ENCODE measurements at places on chromosomes 2 and 18.

DNA sequence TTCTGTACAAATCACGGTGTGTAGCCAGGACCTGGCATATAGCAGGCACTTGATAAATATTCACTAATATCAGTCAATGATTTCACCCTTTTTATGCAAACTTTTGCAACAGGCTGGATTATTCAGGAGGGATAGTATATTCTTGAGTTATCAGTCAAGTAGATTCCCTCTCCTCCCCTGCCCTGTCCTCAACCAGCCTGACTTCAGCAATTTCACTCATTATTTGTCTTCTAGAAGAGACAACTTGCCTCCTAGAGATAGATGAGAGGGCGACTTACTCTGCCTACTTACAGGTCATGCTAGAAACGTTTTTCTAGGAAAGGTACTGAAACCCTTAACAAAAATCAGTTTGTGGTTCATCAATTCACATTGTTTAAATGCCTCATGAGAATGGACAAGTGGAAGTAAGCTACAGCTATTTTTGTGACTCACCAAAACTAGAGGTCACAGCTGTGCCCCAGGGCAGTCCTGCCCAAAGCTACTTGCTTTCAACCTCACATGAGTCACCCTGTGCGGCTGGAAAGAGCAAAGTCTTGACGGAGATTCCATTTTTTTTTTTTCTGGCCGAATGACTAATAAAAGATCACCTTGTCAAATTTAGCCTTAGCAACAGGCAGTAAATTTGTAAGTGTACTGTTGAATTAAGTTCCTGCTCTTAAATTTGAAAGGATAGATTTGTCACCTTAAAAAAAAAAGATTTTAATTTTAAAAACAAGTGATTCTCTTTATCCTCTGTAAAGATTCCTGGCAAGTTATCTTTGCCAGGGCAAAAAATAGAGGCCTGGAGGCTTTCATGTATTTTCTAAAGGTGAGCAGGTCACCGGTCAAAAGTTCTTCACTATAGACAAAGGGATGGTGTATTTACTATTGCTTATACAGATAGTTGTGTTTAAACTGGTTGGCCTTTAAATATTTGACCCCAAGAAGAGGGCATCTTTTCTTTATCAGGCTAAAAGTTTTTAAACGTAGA lies 109.0 kb upstream of the SLC35G4 start:
- DNase-seq: peak; percentile 81

DNA sequence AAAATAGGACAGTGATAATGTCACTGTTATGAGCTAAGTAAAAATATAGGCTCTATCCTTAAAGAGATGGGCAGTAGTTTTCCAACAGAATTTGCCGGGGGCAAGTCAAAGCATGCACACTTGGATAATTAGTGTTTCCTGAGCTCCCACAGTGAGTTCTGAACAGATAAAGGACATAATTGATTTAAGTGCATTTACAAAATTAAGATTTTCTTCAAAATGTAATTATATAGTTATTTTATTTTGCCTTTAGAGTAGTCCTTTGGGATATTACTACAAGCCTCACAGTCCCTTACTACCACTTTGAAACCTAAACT lies 107.6 kb downstream of the RAPGEF4 start:
- DNase-seq: no peak

DNA sequence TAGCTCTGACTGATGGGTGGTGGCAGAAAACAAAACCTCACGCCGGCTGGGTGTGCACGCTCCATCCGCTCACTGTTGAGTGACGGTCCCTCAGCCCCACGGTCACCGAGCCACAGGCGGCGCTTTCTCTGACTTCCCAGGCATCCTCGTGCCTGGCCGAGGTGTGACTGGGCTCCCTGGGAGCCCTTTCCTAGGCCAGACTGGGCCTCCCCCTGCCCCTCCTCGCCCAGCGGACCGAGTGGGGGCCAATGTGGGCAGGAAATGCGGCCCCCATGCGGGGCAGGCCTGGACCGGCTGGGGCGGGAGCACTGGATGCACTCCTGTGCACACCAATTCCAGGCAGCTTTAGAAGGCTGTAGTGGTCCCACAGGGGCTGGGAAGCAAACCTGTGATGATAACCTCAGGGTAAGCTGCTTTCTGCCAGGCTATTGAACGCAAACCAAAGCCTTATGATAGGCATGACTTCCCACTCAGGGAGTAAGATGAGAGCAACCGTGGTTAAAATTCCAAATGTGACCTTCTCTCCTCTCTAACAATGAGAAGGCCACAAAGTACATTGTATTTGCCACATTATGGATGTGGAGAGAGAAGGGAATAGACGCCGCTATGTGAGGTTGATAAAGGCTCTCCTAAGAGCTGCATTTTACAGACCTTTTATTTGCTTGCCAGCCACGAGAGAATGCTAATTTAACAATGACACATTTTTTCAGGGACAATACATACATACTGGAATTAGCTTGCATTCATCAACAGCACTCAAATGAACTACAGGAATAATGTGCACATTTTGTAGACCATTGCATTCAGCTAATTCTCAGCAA lies 83.9 kb upstream of the PGAP1 start:
- DNase-seq: no peak

DNA sequence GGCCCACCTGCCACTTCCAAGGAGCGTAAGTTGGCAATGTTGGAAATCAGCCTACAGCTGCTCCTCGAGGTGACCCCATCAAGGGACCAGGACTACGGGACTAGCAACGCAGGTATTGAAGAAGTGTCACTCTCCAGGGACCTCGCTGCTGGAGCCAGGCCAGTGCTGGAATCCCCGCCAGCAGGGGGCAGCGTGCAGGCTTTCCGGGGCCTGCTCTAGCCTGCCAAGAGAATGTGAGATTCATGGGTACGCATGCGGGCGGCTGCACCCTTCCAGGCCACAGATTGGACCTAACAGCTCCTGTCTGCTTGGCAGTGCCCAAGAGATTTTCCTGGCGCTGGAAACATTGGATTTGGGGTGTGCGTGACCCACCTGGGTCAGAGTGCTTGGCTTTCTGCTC lies 182.8 kb upstream of the RAB12 start:
- DNase-seq: no peak

DNA sequence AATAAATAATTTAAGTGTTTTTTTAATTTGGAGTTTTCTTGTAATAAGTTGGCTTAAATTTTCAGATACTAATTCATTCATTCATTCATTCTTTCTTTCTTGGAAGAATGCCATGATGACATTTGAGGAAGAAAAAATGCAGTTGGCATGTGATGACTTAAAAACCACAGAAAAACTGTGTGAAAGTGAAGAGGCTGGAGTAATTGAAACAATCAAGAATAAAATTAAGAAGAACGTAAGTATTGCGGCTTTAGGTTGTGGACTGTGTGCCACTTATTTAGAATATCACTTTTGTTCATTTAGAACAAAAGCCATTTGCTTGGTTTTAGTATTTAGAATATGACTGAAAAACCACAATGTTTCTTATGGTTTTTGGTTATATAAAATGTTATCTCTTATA lies 51.4 kb downstream of the TTC39C start:
- no peak for DNase-seq

- DNase-seq: no peak
Measured at GRCh38 chr2:188751816-188752215, 222.4 kb upstream of the COL3A1 start.

Measured in Panc1 (cell line).